ENCODE measurements at places on chromosomes 3 and 15.

DNA sequence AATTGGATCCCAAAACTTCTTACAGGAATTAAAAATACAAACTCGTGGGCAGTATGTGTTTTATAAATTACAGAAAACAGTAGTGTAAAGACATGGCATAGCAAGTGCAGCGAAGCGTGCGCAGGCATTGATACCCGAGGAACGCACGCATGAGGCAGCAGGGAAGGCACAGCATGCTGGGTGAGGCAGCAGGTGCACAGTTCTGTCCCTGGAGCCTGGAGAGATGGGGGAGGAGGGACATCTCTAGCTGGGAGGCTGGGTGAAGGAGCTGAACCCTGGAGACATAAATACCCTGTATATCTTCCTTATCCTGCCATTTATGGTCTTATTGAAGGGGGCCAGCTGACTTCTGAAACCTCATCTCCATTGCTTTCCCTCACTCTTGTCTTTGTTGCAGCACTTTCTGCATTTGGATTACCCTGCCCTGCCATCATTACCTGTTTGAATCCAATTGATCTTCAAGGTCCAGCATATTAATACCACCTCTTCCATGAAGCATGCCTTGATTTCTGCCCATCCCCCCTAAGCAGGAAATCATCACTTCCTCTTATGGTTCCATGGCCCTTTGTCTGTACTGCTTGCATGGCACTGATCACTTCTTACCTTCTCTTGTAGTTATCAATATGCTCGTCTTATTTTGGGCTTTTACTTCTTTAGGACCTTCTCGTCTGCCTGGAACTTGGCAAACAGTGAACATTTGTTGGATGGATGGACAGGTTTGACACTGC lies 20.5 kb downstream of the LPP start:
- no peak for DNase-seq

GRCh38 chr15:99511531-99511865 lies 54.3 kb upstream of the MEF2A start:
- peak; percentile 87 for DNase-seq

- no peak for DNase-seq
Observed at GRCh38 chr15:79815468-79815867, 81.3 kb downstream of the MTHFS start.

DNA sequence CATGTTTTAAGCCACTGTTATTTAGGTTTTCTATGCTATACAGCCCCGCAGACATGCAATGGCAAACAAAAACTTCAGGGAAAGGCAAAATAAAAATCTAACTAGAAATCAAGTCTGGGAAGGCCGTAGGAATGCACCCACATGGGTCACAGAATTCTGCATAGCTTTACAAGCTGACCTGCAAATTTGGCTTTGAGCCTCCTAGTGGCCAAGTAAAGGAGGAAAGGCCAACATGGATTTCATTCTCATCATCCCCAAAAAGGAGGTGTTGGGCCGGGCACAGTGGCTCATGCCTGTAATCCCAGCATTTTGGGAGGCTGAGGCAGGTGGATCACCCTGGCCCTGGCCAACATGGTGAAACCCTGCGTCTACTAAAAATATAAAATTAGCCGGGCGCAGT lies 124.3 kb downstream of the FBLN2 start:
- no peak for DNase-seq

DNA sequence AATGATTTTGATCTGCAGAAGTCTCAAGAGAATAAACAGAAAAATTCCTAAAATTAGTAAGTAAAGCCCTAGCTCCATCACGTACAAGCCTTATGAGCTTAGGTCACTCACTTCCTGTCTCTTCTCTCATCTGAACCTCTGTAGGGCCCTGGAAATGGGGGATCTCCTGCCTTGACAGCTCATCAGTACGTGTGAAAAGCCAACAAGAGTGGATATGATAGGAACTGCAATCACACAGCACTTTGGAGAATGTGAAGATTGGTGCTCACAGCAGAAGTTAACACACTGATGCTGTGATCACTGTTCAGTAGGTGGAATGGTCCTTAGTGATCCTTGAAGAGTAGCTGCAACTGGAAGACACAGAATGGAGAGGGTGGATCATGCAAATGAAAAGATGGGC lies 27.8 kb upstream of the ALDH1L1 start:
- DNase-seq: no peak

GRCh38 chr15:62605282-62605681 lies 437.3 kb upstream of the TPM1 start:
- DNase-seq: no peak

DNA sequence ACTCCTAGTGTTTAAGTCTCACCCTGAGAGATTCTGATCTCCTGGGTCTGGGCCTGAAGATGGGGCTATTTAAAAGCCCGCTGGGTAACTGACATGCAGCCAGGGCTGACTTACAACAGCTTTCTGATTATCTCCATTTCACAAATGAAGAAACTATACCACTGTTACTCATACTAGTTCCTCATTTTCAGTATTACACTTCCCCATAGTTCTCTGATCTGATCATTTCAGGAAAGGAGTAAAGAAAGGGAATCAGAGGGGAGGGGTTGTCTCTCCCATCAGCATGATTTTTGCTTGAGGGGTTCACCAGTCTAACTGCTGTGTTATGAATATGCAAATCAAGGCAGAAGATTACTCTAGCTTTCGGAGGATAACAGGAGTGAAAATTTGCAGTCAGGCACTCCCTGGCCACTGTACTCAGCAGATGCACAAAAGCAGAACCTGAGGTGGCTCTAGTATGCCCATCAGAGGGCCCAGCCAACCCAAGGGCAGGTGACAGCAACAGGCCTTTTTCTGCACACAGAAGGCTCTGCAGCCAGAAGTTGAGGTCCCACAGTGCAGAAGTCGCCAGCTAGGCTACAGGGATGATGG lies 59.4 kb downstream of the DAPK2 start:
- no peak for DNase-seq

- no peak for DNase-seq
Observed at GRCh38 chr3:156923349-156923748, 97.2 kb downstream of the LEKR1 start.

GRCh38 chr3:140448001-140448400 lies 229.9 kb upstream of the TRIM42 start:
- no peak for DNase-seq

DNA sequence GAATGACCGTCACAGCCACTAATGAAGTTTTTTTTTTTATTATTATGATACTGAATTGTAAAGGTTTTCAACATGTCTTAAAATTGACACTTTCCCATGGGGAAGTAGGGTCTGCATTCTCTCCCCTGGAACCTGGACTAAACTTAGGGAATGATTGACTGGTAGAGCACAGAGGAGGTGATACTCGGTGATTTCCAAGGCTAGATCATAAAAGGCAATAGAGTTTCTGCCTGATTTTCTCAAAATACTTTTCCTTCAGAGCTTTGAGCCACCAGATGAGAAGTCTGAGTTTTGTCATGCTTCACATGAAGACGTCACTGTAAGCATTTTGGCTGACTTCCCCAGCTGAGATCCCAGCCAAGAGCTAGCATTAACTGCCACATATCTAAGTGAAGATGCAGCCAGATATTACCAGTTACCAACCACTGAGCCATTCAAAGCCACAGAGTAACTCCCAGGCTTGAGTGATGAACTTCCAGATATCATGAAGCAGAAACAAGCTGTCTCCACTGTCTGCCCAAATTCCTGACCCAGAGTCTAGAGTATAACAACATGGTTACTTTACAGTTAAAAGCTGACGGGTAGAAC lies 105.8 kb downstream of the LSAMP start:
- peak; percentile 48 for DNase-seq

GRCh38 chr15:25333049-25333448 lies 105.8 kb downstream of the UBE3A start:
- no peak for DNase-seq

- no peak for DNase-seq
Observed at GRCh38 chr3:192082730-192083660, 622.0 kb downstream of the PYDC2 start.

Measured in fibroblast of pulmonary artery (primary cell).